Astrocyte of the cerebellum (primary cell): ENCODE measurements at places on chromosomes 7 and 10.

- no peak for DNase-seq
Measured at GRCh38 chr10:114593240-114593792, 64.8 kb downstream of the ABLIM1 start.

- DNase-seq, result no peak
Measured at GRCh38 chr10:30903397-30904138, 128.1 kb downstream of the ZNF438 start.

- DNase-seq, result no peak
Measured at GRCh38 chr10:79379512-79380124, 32.3 kb downstream of the PPIF start.

- no peak for DNase-seq
Measured at GRCh38 chr7:7479275-7479805, 56.3 kb downstream of the COL28A1 start.

GRCh38 chr7:112495156-112495788 is 14.5 kb downstream of the LSMEM1 start:
- no peak for DNase-seq

DNA sequence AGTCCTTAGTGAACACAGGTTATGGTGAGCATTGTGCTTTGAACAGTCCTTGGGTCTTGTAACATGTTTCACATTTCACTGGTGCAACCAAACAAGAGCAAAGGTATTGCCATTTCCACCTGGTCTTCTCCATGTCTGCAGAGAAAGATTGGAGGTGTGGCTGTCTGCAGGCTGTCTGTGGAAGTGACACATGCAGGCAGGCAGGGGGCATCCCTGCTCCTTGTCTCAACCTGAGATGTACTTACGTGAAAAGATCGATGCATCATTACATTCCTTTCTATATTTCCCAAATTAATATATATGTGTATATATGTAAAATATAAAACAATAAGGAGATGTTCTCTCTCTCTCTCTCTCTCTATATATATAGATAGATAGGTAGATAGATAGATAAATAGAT is 54.3 kb downstream of the LRRC18 start:
- peak; percentile 1 for DNase-seq

DNA sequence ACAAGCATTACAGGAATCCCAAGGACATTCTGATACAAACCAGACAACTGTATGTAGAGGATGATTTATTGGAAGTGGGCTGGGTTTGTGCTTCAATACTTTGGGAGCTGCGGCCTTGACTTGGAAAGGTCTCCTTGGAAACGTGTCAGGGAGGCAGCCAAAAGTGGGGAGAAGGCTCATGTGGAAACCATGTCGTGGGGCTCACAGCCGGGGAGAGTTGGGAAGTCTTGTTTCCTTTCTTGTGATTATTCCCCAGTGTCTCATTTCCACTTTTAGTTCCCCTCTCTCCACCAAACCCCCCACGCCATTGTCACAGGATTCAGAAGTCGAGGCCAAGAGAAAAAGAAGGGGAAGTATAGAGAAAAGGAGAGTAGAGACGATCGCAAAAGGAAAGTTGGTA is 53.9 kb upstream of the SFMBT2 start:
- no peak for DNase-seq

- DNase-seq, result no peak
Measured at GRCh38 chr7:31651234-31652062, 35.6 kb upstream of the PPP1R17 start.
